ENCODE measurements at places on chromosomes 5 and 9. TPM values are rescaled to one million over a fixed set of nuclear protein-coding genes. Genes with fewer than 3 reads are reported as not detected.
A peak's percentile ranks its signal among the peaks of the same experiment; 100 is the strongest.

DNA sequence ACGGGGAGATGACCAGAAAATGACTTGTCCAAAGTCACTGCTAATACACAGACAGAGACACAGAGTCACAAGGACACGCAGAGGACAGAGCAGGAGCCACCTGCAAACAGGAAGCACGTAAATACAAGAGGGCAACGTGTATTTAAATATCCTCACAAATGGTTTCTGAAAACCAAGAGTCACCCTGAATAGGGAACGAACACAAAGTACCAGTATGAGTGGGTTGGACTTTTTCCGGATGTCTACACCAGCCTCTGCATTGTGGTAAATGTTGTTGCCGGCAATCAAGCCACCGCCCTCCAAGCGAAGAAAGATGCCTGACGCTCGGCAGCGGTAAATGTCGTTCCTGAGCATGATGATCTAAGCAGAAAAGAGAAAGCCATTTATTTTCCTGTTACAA, 44.5 kb downstream of the FBXO10 start:
- peaks cover 7% of the 10 kb centered on the region for H3K4me1 ChIP-seq
- DNase-seq: peak; percentile 39
- peaks cover 4% of the 10 kb centered on the region for H3K36me3 ChIP-seq
- no peaks in the 10 kb centered on the region for H3K27me3 ChIP-seq
- H3K27ac ChIP-seq: no peak overlapping the region
- no peak overlapping the region for H3K4me3 ChIP-seq

Gene PDE6A
- under 0.01 TPM for total RNA-seq

GRCh38 chr5:172544371-172545095, 90.2 kb upstream of the SH3PXD2B start:
- H3K27ac ChIP-seq: no peak overlapping the region
- H3K27me3 ChIP-seq: peaks cover 40% of the 10 kb centered on the region
- no peak overlapping the region for H3K4me3 ChIP-seq
- DNase-seq: no peak
- no peaks in the 10 kb centered on the region for H3K36me3 ChIP-seq

- peaks cover 20% of the 10 kb centered on the region for H3K4me1 ChIP-seq
- no peak overlapping the region for H3K4me3 ChIP-seq
- H3K27me3 ChIP-seq: no peaks in the 10 kb centered on the region
- no peaks in the 10 kb centered on the region for H3K36me3 ChIP-seq
These were observed 191.1 kb upstream of the PIK3R1 start for GRCh38 chr5:68024426-68024825.

DNA sequence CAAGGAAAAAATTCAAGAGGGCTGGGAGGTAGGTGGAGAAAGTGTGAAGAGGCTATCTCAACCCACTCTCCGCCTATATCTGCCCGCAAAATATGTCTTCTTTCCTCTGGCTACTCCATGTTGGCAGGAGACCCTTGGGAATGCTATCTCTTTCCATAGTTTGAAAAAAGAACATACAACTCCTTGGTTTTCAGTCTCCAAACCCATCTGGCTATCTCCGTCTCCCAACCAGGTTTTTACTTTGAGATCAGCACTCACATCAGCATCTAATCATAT, 109.9 kb upstream of the IFNE start:
- no peaks in the 10 kb centered on the region for H3K36me3 ChIP-seq
- H3K27me3 ChIP-seq: no peaks in the 10 kb centered on the region
- DNase-seq: no peak
- peak overlapping the region; percentile 86 for H3K27ac ChIP-seq
- H3K4me1 ChIP-seq: peaks cover 42% of the 10 kb centered on the region

GRCh38 chr5:126754609-126755008, 22.3 kb upstream of the LMNB1 start:
- no peak overlapping the region for H3K4me3 ChIP-seq
- H3K36me3 ChIP-seq: no peaks in the 10 kb centered on the region
- no peak overlapping the region for H3K27ac ChIP-seq
- no peak for DNase-seq
- peaks cover 4% of the 10 kb centered on the region for H3K27me3 ChIP-seq

Gene CHSY3
- total RNA-seq: 12.4 TPM

DNA sequence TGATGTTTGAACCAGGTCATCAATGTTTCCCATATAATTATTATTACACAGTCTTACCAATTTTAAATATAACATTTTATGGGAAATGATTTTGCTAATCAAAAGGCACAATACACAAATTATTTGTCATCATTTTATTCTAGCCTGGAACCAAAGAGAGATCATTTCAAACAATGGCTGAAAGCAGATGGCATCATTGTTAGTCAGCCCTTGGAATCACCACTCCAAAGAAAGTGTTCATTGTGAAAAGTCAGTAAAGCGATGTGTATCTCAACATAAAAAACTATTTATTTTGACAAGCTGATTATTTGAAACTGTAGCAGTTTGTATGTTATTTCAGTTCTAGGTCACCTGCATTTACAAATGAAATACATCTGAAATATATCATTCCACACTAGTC, 1068.7 kb downstream of the CDH12 start:
- H3K4me3 ChIP-seq: no peak overlapping the region
- H3K27me3 ChIP-seq: no peaks in the 10 kb centered on the region
- H3K36me3 ChIP-seq: no peaks in the 10 kb centered on the region
- no peak for DNase-seq

Gene CTSV
- 0.36 TPM for total RNA-seq

Gene GFI1B
- not detected for total RNA-seq

Gene COX7C
- total RNA-seq: 110 TPM

GRCh38 chr9:126676685-126677143, 63.0 kb downstream of the LMX1B start:
- peaks cover 14% of the 10 kb centered on the region for H3K27me3 ChIP-seq
- no peak overlapping the region for H3K4me3 ChIP-seq
- H3K4me1 ChIP-seq: no peaks in the 10 kb centered on the region
- H3K36me3 ChIP-seq: no peaks in the 10 kb centered on the region
- no peak for DNase-seq
- no peak overlapping the region for H3K27ac ChIP-seq

GRCh38 chr9:125446561-125447094, 185.0 kb downstream of the GAPVD1 start:
- H3K4me1 ChIP-seq: no peaks in the 10 kb centered on the region
- H3K27ac ChIP-seq: no peak overlapping the region
- no peaks in the 10 kb centered on the region for H3K27me3 ChIP-seq
- H3K4me3 ChIP-seq: no peak overlapping the region
- H3K36me3 ChIP-seq: peaks cover 16% of the 10 kb centered on the region

Gene GOLGA2
- 137 TPM for total RNA-seq

Gene ARL10
- total RNA-seq: 8.3 TPM

DNA sequence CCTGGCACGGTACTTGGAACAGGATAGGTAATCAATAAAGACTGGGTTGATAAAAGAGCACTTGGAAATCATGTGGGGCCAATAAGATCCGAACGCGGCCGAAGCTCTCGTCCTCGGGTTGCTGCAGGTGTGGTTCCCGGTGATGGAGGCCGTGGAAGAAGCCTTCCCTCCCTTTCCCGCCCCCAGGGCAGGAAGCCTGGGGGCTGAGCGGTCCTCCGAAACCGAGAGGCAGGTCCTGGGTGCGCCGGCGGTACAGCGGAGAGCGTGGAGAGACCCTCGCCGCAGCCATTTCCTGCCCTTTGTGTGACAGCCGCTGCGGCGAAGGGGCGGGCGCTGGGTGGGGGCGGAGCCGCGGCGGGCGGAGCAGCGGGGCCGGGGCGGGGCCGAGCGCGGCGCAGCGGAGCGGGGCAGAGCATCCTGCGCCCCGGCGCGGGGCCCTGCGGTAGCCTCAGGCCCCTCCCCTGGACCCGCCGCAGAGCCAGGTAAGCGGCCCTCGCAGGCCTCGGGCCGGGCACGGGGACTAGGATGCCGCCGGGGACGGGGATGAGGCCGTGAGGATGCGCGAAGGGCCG, at the start of gene CYFIP2:
TSS of gene CYFIP2 (plus strand) at position 410 of the 572 bp plus-strand sequence. CDS start 19,239 bp downstream, outside the sequence.
- no peaks in the 10 kb centered on the region for H3K36me3 ChIP-seq
- H3K4me3 ChIP-seq: peak within 1 kb of the TSS; percentile 72
- peaks cover 20% of the 10 kb centered on the region for H3K27me3 ChIP-seq
- H3K4me1 ChIP-seq: no peaks in the 10 kb centered on the region
- DNase-seq: peak; percentile 95

DNA sequence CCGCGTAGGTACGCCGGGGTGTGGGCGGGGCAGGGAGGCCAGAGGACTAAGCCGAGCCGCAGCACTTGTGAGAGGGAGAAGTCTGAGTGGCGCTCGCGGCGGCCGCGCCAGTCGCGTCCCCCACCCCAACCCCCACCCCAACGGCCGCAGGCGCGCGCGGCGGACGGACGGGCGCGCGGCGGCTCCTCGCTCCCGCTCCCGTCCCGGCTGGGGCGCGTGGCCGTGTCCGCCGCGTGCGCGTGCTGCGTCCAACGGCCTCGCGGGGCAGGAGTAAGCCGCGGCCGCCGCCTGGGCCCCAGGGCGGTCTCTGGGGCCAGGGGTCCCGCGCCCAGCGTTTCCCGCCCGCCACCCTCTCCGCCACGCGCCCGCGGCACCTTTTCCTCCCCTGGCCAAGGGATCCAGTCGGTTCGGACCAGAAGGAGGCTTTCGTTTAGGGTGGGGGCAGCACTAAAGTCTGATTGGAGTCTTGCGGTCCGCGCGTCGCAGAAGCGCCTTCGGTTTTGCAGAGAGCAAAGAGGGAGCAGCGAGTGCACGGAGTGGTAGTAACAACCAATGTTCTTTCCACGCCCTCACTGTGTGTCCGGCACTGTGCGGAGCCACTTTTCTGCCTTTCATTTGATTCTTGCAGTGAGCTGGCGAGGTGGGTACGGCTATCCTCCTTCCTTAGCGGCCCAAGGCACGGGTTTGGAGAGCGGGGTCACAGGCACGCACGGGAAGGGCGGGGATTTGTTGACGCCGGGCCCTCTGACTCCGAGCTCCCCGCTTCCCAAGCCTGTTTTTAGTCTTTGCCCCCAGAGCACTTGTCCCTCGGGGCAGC, 483 bp downstream of the G3BP1 start:
- H3K36me3 ChIP-seq: peaks cover 7% of the 10 kb centered on the region
- peak; percentile 84 for DNase-seq
- peaks cover 35% of the 10 kb centered on the region for H3K4me1 ChIP-seq

- DNase-seq: peak; percentile 86
- H3K36me3 ChIP-seq: no peaks in the 10 kb centered on the region
- peaks cover 30% of the 10 kb centered on the region for H3K4me1 ChIP-seq
- no peak overlapping the region for H3K27ac ChIP-seq
- H3K4me3 ChIP-seq: no peak overlapping the region
- no peaks in the 10 kb centered on the region for H3K27me3 ChIP-seq
These were observed 56.1 kb upstream of the AFAP1L1 start for GRCh38 chr5:149215478-149216090.

DNA sequence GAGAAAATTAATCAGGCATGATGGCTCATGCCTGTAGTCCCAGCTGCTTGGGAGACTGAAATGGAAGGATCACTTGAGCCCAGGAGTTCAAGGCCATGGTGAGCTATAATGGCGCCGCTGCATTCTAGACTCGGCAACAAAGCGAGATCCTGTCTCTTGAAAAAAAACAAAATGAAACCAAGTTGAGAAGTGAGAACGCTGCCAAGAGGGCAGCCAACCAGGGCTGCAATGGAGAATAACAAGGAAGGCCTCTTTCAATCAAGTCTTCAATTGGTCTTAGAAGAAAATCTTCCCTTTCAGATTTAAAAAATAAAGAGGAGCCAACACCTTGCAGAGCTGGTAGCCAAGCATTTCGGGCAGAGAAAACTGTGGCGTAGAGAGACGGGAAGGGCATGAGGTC, 14.7 kb downstream of the KIAA1958 start:
- H3K4me3 ChIP-seq: no peak overlapping the region
- no peaks in the 10 kb centered on the region for H3K4me1 ChIP-seq
- H3K27ac ChIP-seq: no peak overlapping the region

Gene PCDHA11
- 0.36 TPM for total RNA-seq

Gene GZMA
- total RNA-seq: not detected

Gene PCDHB6
- 0.59 TPM for total RNA-seq

DNA sequence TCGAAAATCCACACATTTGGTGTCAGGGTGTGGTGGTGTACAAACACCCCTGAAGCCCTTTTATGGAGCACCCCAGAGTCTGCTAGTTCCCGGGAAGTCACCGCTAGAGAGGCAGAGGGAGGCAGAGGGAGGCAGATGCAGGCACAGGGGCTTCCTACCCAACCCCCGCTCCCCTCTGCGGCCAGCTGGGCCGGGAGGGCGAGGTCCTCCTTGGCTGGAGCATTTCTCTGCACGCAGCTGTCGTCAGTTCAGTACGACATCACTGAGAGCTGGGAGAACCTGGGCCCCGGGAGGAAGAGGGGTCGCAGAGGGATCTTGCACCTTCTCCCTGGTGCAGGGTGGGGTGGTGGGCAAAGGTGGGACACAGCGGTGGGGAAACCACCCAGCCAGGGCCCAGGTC, 15.8 kb upstream of the UBAC1 start:
- no peak overlapping the region for H3K4me3 ChIP-seq
- no peak for DNase-seq
- peaks cover 2% of the 10 kb centered on the region for H3K4me1 ChIP-seq
- no peaks in the 10 kb centered on the region for H3K36me3 ChIP-seq

DNA sequence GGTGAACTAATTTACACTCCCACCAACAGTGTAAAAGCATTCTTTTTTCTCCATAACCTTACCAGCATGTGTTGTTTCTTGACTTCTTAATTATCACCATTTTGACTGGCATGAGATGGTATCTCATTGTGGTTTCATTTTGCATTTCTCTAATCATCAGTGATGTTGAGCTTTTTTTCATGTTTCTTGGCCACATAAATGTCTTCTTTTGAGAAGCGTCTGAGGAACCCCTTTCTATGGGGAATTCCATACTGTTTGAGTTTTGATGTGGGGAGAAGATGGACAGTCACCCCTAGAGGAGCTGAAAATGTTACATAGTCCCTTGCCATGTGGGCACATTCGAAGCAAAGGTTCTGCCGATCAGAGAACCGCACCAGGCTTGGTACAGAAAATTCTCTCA, 207.0 kb upstream of the SLC30A5 start:
- no peak overlapping the region for H3K4me3 ChIP-seq
- H3K27me3 ChIP-seq: no peaks in the 10 kb centered on the region
- H3K36me3 ChIP-seq: no peaks in the 10 kb centered on the region
- no peaks in the 10 kb centered on the region for H3K4me1 ChIP-seq
- no peak for DNase-seq

GRCh38 chr5:56683281-56683680, 132.1 kb upstream of the MAP3K1 start:
- no peaks in the 10 kb centered on the region for H3K27me3 ChIP-seq
- no peaks in the 10 kb centered on the region for H3K4me1 ChIP-seq
- DNase-seq: no peak
- H3K36me3 ChIP-seq: no peaks in the 10 kb centered on the region
- H3K4me3 ChIP-seq: no peak overlapping the region

GRCh38 chr9:134210511-134210907, 46.1 kb upstream of the RNU6ATAC start:
- H3K27ac ChIP-seq: no peak overlapping the region
- H3K36me3 ChIP-seq: no peaks in the 10 kb centered on the region
- H3K4me1 ChIP-seq: peaks cover 12% of the 10 kb centered on the region
